ENCODE measurements at places on chromosomes 3 and 15.

GRCh38 chr15:98202256-98202655, 241.8 kb downstream of the ARRDC4 start:
- DNase-seq: no peak

DNA sequence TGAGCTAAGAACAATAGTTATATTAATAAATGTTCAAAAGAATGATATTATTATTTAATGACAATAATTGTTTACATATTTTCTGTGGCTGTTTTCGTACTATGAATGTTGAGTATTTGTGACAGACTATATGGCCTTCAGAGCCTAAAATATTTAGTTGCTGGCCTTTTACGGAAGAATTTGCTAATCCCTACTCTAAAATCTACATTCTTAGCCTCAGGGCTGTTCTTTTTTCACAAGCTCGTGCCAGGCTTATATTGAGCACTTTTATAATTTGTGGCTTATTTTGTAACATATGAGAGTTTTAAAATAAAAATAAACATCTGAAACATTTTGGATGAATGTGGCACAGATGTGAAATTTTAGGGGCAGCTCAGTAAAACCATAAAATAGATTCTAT, 79.9 kb downstream of the KCNH8 start:
- no peak for DNase-seq

DNA sequence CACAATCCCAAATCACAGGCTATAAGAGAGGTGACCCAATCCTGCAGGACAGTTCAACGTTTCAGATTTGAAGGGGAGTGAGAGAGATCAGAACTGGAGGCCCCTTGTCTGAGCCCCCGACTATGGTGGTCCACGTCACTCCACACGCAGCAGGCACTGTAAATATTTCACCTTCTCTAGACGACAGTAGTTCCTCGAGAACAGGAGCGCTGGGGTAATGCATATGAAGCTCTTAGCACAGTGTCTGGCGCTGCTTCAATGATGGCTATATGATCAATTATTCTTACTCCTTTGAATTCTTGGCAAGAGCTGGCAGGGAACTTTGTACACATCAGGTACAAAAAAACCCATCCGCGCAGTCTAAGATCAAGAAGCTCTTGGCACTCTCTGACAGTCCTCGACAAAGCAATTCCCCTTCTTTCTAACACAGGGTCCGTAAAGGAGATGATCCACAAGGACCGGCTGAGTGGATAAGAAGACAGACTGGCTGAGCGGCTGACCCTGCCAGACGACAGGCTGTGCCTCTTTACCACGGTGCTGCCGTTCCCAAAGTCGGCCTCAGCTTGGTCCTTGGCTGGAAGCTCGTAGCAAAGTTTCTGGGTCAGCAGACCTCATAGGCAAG, 522 bp upstream of the NRROS start:
- no peak for DNase-seq

- DNase-seq: no peak
Measured at GRCh38 chr15:57438166-57438565, 61.9 kb downstream of the CGNL1 start.

- no peak for DNase-seq
Measured at GRCh38 chr3:38611866-38612265, 37.6 kb downstream of the SCN5A start.
